A549 treated with DMSO at 1 μM for 4 hours (cell line): ENCODE measurements at places on chromosomes 3 and 15. TPM values are rescaled to one million over a fixed set of nuclear protein-coding genes. Genes with fewer than 3 reads are reported as not detected.

Gene SLC15A2
- total RNA-seq, result 0.06 to 0.43 TPM (median 0.14 TPM) in 5 replicates

Gene GOLGA6L7
- not detected in 5 replicates for total RNA-seq

Gene DZIP3
- 3.7 to 5.8 TPM (median 5.4 TPM) in 5 replicates for total RNA-seq

Gene GOLGA6A
- 0.07 to 0.16 TPM in 2 of 5 replicates, not detected in the others for total RNA-seq

Gene SENP8
- total RNA-seq, result 0.92 to 1.9 TPM (median 1.8 TPM) in 5 replicates

Gene RBM6
- total RNA-seq, result 23.7 to 27.8 TPM (median 27.3 TPM) in 5 replicates

Gene ARNT2
- total RNA-seq, result 16.8 to 20.6 TPM (median 18.4 TPM) in 5 replicates

Gene GP9
- not detected in 5 replicates for total RNA-seq

Gene DCBLD2
- 219 to 325 TPM (median 298 TPM) in 5 replicates for total RNA-seq

Gene PDZRN3
- not detected in 5 replicates for total RNA-seq

Gene CIB2
- 24.8 to 32.3 TPM (median 28.4 TPM) in 5 replicates for total RNA-seq

Gene ZNF35
- 4.9 to 7.6 TPM (median 5.8 TPM) in 5 replicates for total RNA-seq

Gene PDIA3
- 269 to 374 TPM (median 348 TPM) in 5 replicates for total RNA-seq

Gene GPR62
- 0.06 TPM in 1 of 5 replicates, not detected in the others for total RNA-seq

Gene PRR20G
- total RNA-seq, result 0.07 to 0.15 TPM in 2 of 5 replicates, not detected in the others

Gene P2RY14
- total RNA-seq, result not detected in 5 replicates

Gene GHSR
- not detected in 5 replicates for total RNA-seq

Gene CCR9
- total RNA-seq, result not detected in 5 replicates

Gene MUC4
- 0.05 to 0.06 TPM in 2 of 5 replicates, not detected in the others for total RNA-seq

Gene GOLGA8N
- 0.94 to 1.7 TPM (median 1.4 TPM) in 5 replicates for total RNA-seq

Gene CSTA
- 0.63 to 1.2 TPM (median 1.1 TPM) in 5 replicates for total RNA-seq

Gene TNNC1
- 1.2 to 2.0 TPM (median 1.4 TPM) in 5 replicates for total RNA-seq

Gene MYNN
- total RNA-seq, result 8.9 to 11.2 TPM (median 10.0 TPM) in 5 replicates

Gene EOMES
- total RNA-seq, result 1.3 to 2.4 TPM (median 2.1 TPM) in 5 replicates

Gene CHDH
- total RNA-seq, result 2.2 to 3.2 TPM (median 2.6 TPM) in 5 replicates

Gene C3orf22
- not detected in 5 replicates for total RNA-seq

Gene ASB14
- total RNA-seq, result not detected in 5 replicates

Gene EIF5A2
- total RNA-seq, result 12.9 to 16.3 TPM (median 15.5 TPM) in 5 replicates

Gene UROC1
- not detected in 5 replicates for total RNA-seq

Gene RGMA
- total RNA-seq, result 0.10 to 0.46 TPM (median 0.28 TPM) in 4 of 5 replicates, not detected in the other

Gene CMTM8
- 4.6 to 11.2 TPM (median 9.9 TPM) in 5 replicates for total RNA-seq

Gene DAZL
- not detected in 5 replicates for total RNA-seq

Gene DPPA2
- not detected in 5 replicates for total RNA-seq

Gene SLC24A5
- total RNA-seq, result not detected in 5 replicates

Gene PPIB
- 774 to 819 TPM (median 784 TPM) in 5 replicates for total RNA-seq

Gene BAHD1
- 11.3 to 13.3 TPM (median 12.0 TPM) in 5 replicates for total RNA-seq

Gene ZNF80
- not detected in 5 replicates for total RNA-seq

Gene FSD2
- total RNA-seq, result not detected in 5 replicates
